Type B pancreatic cell (in vitro differentiated cells): ENCODE measurements at places on chromosomes 5 and 9. TPM values are rescaled to one million over a fixed set of nuclear protein-coding genes. Genes with fewer than 3 reads are reported as not detected.

DNA sequence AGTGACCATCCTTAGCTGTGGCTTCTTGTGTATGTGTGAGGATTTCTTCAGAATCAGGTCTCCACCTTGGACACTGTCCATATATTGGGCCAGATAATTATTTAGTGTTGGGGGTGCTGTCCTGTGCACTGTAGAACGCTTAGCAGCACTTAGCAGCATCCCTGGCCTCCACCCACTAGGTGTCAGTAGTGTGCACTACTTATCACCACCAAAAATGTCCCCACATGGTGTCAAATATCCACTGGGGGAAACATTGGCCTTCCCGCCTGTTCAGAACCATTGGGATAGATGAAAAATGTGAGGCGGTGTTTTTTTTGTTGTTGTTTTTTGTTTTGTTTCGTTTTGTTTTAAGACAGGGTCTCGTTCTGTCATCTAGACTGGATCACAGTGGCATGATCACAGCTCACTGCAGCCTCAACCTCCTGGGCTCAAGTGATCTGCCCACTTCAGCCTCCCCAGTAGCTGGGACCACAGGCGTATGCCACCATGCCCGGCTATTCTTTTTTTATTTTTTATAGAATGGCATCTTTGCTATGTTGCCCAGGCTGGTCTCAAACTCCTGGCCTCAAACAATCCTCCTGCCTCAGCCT is 67.7 kb downstream of the TENT4A start:
- H3K27ac ChIP-seq: no peak overlapping the region
- peaks cover 3% of the 10 kb centered on the region for H3K36me3 ChIP-seq
- DNase-seq: no peak
- H3K27me3 ChIP-seq: no peaks in the 10 kb centered on the region
- H3K4me3 ChIP-seq: no peak overlapping the region

- H3K27ac ChIP-seq: no peak overlapping the region
- peaks cover 6% of the 10 kb centered on the region for H3K4me1 ChIP-seq
- H3K4me3 ChIP-seq: no peak overlapping the region
- no peaks in the 10 kb centered on the region for H3K36me3 ChIP-seq
- peaks cover 3% of the 10 kb centered on the region for H3K27me3 ChIP-seq
Observed at GRCh38 chr5:111311666-111312065, 87.5 kb downstream of the CAMK4 start.

GRCh38 chr9:17725399-17726010 is 146.6 kb downstream of the SH3GL2 start:
- H3K27me3 ChIP-seq: no peaks in the 10 kb centered on the region
- DNase-seq: no peak
- no peaks in the 10 kb centered on the region for H3K36me3 ChIP-seq

- peaks cover 8% of the 10 kb centered on the region for H3K27me3 ChIP-seq
- H3K36me3 ChIP-seq: peaks cover 7% of the 10 kb centered on the region
- H3K27ac ChIP-seq: no peak overlapping the region
- no peak for DNase-seq
Observed at GRCh38 chr9:18136354-18136994, 337.5 kb upstream of the ADAMTSL1 start.

GRCh38 chr5:155085282-155085989 is 71.9 kb downstream of the KIF4B start:
- H3K4me3 ChIP-seq: peak overlapping the region; percentile 46
- peaks cover 4% of the 10 kb centered on the region for H3K4me1 ChIP-seq
- peak overlapping the region; percentile 73 for H3K27ac ChIP-seq

DNA sequence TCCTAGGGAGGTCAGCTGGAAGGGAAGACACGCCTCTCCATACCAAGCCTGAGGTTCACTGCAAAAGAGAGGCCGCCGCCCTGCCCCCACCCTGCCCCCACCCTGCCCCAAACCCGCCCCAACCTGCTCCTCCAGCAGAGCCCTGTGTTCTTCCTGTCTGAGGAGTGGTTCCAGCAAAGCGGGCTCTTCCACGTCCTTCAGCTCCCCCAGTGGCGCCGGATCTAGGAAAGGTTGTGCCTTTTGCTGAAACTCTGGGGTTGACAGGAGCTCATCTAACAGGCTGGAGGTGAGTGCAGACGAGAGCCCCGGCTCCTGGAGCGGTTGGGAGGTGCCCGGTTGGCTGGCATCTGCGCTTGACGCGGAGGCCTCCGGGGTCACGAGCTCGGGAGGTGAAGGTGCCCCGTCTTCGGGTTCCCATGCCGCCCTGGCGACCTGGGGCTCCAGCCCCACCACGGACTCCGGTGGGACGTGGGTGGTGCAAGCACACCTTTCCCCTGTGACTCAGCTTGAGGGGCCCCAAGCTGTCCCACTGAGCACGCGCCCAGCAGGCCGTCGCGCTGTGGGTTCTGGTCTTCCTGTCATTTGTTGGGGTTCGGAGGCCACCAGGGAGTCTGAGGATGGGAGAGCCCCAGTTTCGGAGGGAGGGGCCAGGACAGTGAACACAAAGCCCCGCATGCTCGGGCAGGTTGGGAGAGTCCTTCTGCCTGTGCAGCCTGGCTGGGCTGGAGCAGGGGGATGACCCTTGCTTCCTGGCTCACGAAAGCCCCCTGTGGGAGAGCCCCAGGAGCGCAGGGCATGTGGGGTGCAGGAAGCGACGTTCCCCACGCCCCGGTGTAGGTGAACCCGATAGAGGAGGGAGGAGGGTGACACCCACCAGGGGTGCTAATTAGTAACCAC is 1467.1 kb downstream of the FOXD4L5 start:
- H3K4me3 ChIP-seq: peak overlapping the region; percentile 85
- DNase-seq: peak; percentile 90
- H3K27ac ChIP-seq: peak overlapping the region; percentile 69
- peaks cover 7% of the 10 kb centered on the region for H3K4me1 ChIP-seq

GRCh38 chr5:34616651-34617050 is 39.5 kb upstream of the RAI14 start:
- no peak overlapping the region for H3K4me3 ChIP-seq
- H3K36me3 ChIP-seq: no peaks in the 10 kb centered on the region
- DNase-seq: no peak
- H3K27ac ChIP-seq: no peak overlapping the region
- H3K4me1 ChIP-seq: peaks cover 15% of the 10 kb centered on the region

GRCh38 chr5:11507156-11507910 is 396.9 kb downstream of the CTNND2 start:
- no peaks in the 10 kb centered on the region for H3K27me3 ChIP-seq
- H3K36me3 ChIP-seq: no peaks in the 10 kb centered on the region
- H3K4me1 ChIP-seq: peaks cover 5% of the 10 kb centered on the region
- no peak overlapping the region for H3K4me3 ChIP-seq
- no peak overlapping the region for H3K27ac ChIP-seq

GRCh38 chr5:173755319-173755718 is 132.8 kb upstream of the CPEB4 start:
- no peak for DNase-seq
- no peaks in the 10 kb centered on the region for H3K27me3 ChIP-seq
- H3K4me3 ChIP-seq: no peak overlapping the region
- peaks cover 28% of the 10 kb centered on the region for H3K4me1 ChIP-seq

- no peak for DNase-seq
- peaks cover 7% of the 10 kb centered on the region for H3K27me3 ChIP-seq
- no peaks in the 10 kb centered on the region for H3K4me1 ChIP-seq
Observed at GRCh38 chr5:40314275-40314674, 365.4 kb upstream of the PTGER4 start.

DNA sequence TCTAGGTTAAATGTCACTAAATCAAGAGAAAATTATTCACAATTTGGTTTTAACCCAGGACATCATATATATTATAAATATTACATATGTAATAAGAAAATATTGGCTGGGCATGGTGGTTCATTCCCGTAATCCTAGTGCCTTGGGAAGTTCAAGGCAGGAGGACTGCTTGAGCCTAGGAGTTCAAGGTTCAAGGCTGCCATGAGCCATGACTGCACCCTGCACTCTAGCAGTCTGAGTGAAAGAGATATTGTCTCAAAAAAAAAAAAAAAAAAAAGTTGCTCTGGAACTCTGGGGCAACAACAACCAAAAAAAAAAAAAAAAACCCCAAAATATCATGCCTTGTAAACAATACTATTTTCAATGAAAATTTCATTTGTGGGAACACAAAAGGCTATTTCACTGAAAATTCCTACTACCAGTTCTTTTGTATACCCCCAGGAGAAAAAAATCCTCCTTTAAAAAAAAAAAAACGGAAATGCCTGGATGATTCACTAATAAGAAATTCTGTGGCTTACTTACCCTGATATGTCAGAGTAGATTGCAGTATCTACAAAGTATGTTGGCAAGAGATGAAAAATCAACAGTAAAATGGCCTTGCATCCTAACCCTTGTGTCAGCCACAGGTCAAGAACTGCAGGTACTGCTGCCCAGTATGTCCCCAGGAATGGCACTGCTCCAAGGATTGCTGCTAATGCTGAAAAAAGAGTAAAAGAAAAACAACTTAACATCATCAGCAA is 22.6 kb upstream of the CTNNAL1 start:
- H3K27ac ChIP-seq: no peak overlapping the region
- peaks cover 45% of the 10 kb centered on the region for H3K36me3 ChIP-seq
- H3K27me3 ChIP-seq: no peaks in the 10 kb centered on the region
- no peak for DNase-seq
- H3K4me1 ChIP-seq: no peaks in the 10 kb centered on the region

- no peaks in the 10 kb centered on the region for H3K27me3 ChIP-seq
- H3K4me3 ChIP-seq: no peak overlapping the region
Observed at GRCh38 chr9:37438359-37438758, 15.9 kb downstream of the GRHPR start.

DNA sequence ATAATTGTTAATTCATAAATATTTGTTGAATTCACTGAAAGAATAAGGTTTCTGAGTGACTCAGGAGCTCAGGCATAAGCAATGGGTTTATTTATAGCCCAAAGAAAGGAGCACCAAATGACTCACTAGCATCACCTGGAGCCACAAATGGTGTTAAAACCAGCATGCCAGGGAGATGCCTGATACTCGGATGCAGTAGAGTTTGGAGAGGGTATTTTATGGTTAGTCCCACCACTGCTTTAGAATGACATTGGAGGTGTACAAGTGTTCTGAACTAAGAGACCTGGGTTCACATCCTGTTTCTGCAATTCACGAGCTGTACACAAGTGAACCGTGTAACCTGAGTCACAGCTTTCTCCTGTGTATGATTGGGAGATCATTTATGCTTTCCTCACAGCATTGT is 25.2 kb downstream of the CCL28 start:
- no peaks in the 10 kb centered on the region for H3K36me3 ChIP-seq
- DNase-seq: no peak
- peaks cover under 1% of the 10 kb centered on the region for H3K27me3 ChIP-seq
- no peak overlapping the region for H3K4me3 ChIP-seq
- no peaks in the 10 kb centered on the region for H3K4me1 ChIP-seq

DNA sequence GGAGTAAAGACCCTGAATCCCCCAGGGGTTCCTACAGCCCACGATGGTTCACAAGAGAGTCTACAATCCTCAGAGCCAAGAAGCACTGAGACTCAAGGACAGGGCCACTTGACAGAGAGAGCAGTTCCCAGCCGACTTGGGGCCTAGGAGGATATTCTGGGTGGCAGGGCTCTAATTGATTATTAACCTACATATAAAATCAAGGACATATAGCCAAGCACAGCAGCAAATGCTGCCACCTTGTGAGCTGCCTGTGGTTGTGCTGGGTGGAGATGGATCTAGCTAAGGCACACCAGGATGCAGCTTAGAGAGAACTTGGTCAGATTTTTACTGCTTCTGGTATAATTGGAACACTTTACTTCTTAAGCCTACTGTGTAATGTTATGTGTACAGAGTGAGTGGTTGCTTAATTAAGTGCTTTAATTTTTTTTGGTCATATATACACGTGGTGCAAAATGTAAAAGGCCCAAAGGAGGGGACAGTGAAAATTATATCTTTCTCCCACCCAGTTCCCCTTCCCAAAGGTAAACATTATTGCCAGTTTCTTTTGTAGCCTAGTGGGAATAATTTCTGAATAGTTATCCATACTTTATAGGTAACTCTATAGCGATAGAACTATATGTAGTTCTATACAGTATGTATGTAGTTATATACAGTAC is 78.8 kb downstream of the F2RL2 start:
- peaks cover 38% of the 10 kb centered on the region for H3K4me1 ChIP-seq
- no peak overlapping the region for H3K27ac ChIP-seq
- H3K4me3 ChIP-seq: no peak overlapping the region

DNA sequence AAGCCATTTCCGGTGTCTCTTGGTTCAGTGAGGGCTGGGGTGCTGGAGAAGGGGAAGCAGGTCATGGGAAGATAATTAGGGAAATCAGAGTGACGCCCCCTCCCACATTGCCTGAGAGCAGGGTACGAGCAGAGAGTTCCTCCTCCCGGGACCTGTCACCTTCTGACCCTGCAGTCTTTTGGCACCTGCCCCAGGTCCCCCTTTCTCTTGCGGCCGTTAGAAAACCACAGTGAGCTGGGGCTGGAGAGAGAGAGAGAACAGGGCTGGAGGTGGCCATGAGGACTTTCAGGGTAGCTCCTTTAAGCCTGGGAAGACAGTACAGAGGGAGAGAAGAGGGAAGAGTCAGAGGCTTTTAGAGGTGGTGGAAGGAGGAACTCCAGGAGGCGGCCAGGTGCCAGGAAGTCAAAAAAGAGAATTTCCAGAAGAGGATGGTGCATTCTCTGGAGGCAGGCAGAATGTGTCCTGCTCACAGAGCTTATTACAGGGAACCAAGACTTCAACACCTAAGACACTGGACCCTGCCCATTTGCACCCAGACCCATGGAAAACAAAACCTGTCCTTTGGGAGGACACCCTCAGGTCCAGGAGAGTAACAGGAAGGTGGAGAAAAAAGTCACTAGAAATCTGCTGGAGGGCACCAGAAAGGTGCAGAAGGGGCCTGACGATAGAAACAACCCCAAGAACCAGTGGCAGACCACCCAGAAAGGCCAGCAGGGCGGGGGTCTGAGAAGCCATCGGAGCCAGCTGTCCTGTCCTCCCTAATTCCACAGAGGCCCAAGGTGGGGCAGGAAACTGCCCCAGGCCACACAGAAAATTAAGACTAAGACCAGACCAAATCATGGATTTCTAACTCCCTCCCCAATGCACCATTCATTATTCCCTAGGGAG is 6.5 kb upstream of the ACSL6 start:
- no peak overlapping the region for H3K4me3 ChIP-seq
- DNase-seq: peak; percentile 53
- no peaks in the 10 kb centered on the region for H3K4me1 ChIP-seq
- no peaks in the 10 kb centered on the region for H3K36me3 ChIP-seq

GRCh38 chr9:114837923-114838322 is 32.1 kb upstream of the TNFSF15 start:
- no peak overlapping the region for H3K4me3 ChIP-seq
- no peak for DNase-seq
- no peaks in the 10 kb centered on the region for H3K27me3 ChIP-seq
- H3K36me3 ChIP-seq: no peaks in the 10 kb centered on the region
- H3K4me1 ChIP-seq: no peaks in the 10 kb centered on the region

Gene SLF1
- total RNA-seq: 6.5 and 17.5 TPM in 2 replicates

Gene DNAH5
- 0.43 and 1.2 TPM in 2 replicates for total RNA-seq

Gene LHX3
- total RNA-seq: 0.10 and 0.90 TPM in 2 replicates

Gene CNTFR
- 3.5 and 24.2 TPM in 2 replicates for total RNA-seq

Gene PRRX2
- total RNA-seq: 0.50 and 20.8 TPM in 2 replicates

Gene CCL27
- total RNA-seq: 0.43 and 1.1 TPM in 2 replicates
